Testis (tissue), 5 donors: ENCODE measurements at places on chromosomes 12 and 14. TPM values are rescaled to one million over a fixed set of nuclear protein-coding genes. Genes with fewer than 3 reads are reported as not detected.

The PRB2 gene
- 0.62 TPM for total RNA-seq

DNA sequence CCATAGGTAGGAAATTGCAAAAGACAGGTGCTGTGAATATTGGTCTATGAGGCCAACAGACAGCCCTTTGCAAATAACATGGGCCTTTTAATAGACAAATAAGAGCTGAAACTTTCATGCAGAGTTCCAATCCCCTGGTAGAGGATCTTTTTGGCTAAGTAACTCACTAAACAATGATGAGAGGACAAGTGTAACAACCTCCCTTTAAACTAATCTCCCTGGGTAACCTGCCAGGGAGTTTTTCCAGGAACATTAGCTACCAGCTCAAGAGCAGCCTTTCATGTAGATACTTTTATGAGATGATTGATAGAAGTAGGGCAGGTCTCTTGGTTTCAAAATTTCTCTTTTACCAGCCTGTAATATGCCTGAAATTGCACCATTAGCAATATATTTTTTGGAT is 13.8 kb upstream of the CACNA1C start:
- no peaks in the 10 kb centered on the region for H3K36me3 ChIP-seq
- H3K4me1 ChIP-seq: peaks cover 5% of the 10 kb centered on the region
- H3K27ac ChIP-seq: no peak overlapping the region
- no peaks in the 10 kb centered on the region for H3K27me3 ChIP-seq
- DNase-seq: no peak
- no peak overlapping the region for H3K4me3 ChIP-seq

GRCh38 chr14:93702946-93703345 is 85.3 kb downstream of the PRIMA1 start:
- no peak overlapping the region for H3K4me3 ChIP-seq
- H3K27me3 ChIP-seq: no peaks in the 10 kb centered on the region
- no peak overlapping the region for H3K27ac ChIP-seq
- H3K36me3 ChIP-seq: no peaks in the 10 kb centered on the region

DNA sequence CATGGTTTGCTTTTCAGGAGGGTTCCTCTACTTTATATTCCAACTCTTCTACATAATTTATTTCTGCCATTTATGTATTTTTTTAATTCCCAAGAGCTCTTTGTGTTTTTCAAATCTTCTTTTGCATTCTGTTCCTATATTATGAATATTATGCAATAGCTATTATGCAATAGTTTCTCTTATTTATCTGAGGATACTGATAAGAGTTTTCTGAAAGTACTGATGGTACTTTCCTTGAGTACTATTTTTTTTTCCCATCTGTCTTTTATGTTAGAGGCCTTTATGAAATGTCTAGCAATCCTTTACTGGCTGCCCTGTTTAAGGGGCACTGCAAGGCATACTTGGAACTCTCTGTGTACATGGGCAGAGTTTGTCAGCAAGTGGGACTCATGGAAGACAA is 93.4 kb downstream of the SLC41A2 start:
- H3K27ac ChIP-seq: no peak overlapping the region
- H3K27me3 ChIP-seq: no peaks in the 10 kb centered on the region
- H3K4me1 ChIP-seq: peaks cover 6% of the 10 kb centered on the region

GRCh38 chr12:110340706-110341105 is 59.7 kb downstream of the ATP2A2 start:
- H3K36me3 ChIP-seq: no peaks in the 10 kb centered on the region
- H3K4me3 ChIP-seq: no peak overlapping the region
- H3K27ac ChIP-seq: no peak overlapping the region
- no peaks in the 10 kb centered on the region for H3K27me3 ChIP-seq

GRCh38 chr12:58914457-58914856 is 5.8 kb downstream of the LRIG3 start:
- H3K27me3 ChIP-seq: no peaks in the 10 kb centered on the region
- DNase-seq: no peak
- H3K36me3 ChIP-seq: no peaks in the 10 kb centered on the region

GRCh38 chr12:116697716-116698115 is 40.2 kb downstream of the SPRING1 start:
- peak; percentile 45 for DNase-seq
- H3K27ac ChIP-seq: no peak overlapping the region
- H3K27me3 ChIP-seq: no peaks in the 10 kb centered on the region
- H3K4me1 ChIP-seq: peaks cover 6% of the 10 kb centered on the region
- H3K36me3 ChIP-seq: no peaks in the 10 kb centered on the region
